NCI-H2107 (cell line): ENCODE measurements at places on chromosomes 2 and 18.

- no peak for DNase-seq
These were observed 2.4 kb downstream of the PRELID3A start for GRCh38 chr18:12410081-12410481.

- no peak for DNase-seq
These were observed at the start of gene SERPINB7 for GRCh38 chr18:63775166-63775730. Gene SERPINB7, plus strand, starts transcription at chr18:63775418. Its CDS starts 6,955 bp downstream, at chr18:63782373.

- DNase-seq: no peak
These were observed 804.9 kb downstream of the SUCLG1 start for GRCh38 chr2:83654091-83654611.

GRCh38 chr18:57630754-57631595 is 9.3 kb upstream of the NARS1 start:
- DNase-seq: no peak

GRCh38 chr2:189702071-189702470 is 27.6 kb downstream of the ANKAR start:
- DNase-seq: no peak

GRCh38 chr2:241935314-241935713 is 65.8 kb downstream of the RTP5 start:
- DNase-seq: no peak

DNA sequence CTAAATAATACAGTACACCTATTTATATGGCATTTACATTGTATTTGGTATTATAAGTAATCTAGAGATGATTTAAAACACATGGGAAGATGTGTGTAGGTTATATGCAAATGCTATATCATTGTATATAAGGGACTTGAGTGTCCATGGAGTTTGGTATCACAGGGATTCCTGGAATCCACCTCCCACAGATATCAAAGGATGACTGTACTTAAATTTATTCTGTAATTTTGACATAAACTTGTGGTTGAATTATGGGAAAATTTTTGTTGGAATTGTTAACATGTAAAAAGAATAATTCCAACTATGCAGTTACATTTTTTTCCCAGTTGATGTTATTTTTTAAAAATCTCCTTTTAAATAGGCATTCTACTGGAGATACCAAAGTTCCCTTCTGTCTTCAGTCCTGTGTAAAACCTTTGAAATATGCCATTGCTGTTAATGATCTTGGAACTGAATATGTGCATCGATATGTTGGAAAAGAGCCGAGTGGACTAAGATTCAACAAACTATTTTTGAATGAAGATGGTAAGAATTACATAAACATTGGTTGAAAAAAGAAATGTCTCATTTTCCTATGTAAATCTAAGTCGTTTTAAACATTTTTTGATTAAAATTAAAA is 24.1 kb downstream of the GLS start:
- DNase-seq: no peak

DNA sequence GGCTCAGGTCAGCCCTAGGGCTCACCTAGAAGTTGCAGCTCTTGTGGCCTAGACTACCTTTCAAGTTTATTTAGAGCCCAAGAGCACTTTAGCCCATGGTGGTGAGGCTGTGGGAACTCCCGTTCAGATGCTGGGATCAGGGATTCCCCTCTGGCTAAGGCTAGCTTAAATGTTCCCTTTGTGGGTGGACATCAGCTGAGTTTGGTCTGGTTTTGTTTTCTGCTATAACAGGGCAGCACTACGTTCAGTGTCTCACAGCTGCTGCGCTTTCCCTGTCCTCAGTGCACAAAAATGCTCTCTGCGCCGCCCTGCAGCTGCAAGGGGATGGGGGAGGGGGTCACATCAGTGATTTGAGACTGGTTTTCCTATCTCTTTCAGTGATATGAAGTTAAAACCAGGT is 170.5 kb upstream of the KCNJ3 start:
- no peak for DNase-seq

DNA sequence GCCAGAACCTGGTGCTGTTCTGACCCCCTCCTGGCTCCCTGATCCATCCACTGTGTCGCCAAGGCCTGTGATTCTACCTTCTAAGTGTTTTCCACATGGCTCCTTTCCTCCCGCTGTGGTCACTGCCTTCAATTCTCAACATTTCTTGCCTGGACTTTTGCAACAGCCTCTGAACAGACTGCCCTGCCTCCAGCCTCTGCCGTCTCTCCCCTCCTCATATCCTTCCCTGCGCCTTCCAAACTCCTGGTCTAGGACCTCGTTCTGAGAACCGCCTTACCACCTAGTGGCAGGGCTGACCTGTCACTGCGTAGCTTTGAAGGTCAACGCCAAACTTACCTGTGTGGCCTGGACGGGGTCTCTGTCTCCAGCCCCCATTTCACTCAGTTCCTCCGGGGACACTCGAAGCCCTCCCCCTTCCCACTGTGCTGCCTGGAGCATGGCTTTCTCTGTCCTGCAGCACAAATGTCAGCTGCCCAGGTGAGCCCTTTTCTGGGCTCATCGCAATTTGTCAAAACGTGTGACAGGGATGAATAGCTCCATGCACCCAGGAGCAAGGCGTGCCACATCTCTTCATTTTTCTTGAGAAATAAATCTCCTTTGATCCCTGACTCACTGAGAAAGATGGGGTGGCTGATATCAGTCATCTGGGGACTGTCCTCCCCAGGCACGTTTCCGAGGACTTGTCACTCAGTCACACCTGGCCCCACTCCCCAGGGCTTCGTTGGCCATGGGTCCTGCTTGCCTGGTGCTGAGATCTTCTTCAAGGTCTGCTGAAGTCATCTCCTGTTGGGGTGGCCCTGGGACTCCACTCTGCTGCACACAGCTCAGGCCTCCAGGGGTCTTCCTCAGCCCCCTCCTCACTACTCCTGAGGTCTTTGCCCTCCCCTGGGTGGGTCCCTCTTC is 46.7 kb downstream of the LDLRAD4 start:
- no peak for DNase-seq

GRCh38 chr2:214410918-214411554 is at the start of gene VWC2L:
Gene VWC2L, plus strand, starts transcription at chr2:214411054. Its CDS starts 3,140 bp downstream, at chr2:214414194.
- peak; percentile 41 for DNase-seq

- no peak for DNase-seq
These were observed 32.0 kb upstream of the INHBB start for GRCh38 chr2:120313695-120314615.

DNA sequence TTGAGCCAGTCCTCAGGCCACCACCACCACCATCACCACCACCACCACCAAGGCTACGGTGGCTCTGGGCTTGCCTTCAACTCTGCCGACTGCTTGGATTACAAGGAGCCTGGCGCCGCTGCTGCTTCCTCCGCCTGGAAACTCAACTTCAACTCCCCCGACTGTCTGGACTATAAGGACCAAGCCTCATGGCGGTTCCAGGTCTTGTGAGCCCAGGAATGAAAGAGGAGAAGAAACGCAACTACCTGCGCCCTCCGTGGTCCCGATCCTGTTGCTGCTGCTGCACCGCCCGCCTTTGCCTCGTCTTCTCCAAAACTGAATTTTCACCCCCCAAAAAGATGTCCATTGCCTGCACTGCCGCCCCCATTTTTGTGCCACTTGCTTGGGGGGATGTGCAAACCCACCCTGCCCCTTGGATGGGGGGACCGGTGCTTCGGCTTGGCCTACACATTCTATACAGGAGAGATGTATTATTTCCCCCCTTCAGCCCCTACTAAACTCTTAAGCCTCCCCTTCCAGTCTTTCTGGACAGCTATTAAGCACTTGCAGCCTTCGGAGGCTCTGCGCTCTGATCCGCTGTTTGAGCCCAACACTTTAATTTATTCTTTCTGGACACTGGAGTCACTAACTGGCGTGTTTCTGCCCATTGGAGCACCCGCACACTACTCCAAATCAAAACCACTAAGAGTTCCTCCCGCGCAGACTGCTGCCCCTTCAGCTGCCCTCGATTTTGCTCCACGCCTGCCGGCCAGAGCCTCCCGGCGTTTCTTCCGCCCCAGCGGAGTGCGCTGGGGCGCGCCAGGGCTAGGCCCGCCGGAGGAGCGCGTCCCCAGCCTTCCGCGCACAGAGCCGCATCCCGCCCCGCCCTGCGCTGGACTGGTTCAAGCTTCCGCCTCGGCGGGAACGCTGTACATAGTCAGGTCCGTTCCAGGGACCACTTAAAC is 5.7 kb downstream of the OTX1 start:
- DNase-seq: no peak

GRCh38 chr18:49135877-49136276 is 185.1 kb upstream of the SMAD7 start:
- DNase-seq: no peak

DNA sequence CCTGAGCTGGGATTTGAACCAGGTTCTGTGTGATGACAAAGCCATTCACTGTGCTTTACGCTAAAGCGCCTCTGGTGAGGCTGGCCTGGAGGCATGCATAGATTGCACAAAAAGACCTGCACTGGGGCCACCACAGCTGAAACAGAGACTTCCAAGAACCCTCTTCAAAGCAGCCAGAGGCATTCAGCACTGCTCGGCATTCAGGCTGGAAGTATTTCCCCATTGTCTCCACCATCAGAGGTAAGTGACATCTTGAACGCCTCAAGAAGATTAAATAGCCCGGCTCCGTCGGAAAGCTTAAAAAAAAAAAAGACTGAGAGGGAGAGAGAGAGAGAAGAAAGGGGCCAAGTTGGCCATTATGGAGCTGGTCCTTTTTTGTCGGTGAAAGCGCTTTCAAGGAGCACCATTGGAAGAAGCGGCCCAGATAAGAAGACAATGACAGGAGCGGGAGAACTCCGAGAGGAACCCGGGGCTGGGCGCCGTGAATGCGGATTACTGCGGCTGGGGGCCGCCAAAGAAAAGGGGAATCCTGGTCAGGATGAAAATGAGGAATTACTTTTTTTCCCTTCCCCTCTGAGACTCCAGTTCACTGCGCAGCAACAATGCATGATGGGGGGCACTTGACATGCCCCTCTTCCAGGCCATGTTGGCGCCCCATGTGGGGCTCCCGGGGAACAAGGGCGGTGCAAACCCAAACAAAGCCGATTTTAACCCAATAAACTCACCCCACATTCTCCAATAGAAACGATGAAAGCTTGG is 228.3 kb downstream of the MYCN start:
- no peak for DNase-seq

- no peak for DNase-seq
These were observed 24.3 kb upstream of the FAP start for GRCh38 chr2:162267496-162267895.

- peak; percentile 30 for DNase-seq
These were observed 566.0 kb downstream of the TMX3 start for GRCh38 chr18:68148863-68149262.

DNA sequence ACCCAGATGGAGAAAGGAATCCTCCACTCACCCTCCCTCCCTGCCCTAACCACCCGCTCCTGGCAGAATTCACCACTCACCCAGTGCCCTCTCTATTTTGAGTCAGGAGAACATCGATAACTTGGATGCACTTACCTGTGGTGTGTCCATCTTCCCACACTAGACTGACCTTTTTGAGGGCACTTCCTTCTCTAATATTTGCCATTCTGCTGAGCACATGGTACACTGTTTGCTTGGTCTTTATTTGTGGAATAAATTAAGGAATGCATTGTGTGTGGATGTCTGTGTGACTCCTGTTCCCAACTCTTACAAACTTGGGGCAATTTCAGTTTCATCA is 133.7 kb downstream of the ACKR3 start:
- DNase-seq: no peak
